ENCODE measurements at places on chromosomes 3 and 15.
A peak's percentile ranks its signal among the peaks of the same experiment; 100 is the strongest.

GRCh38 chr3:185549122-185549521, 3.3 kb downstream of the LIPH start:
- DNase-seq, result no peak

- DNase-seq, result no peak
Measured at GRCh38 chr15:71015342-71015741, 99.9 kb upstream of the THSD4 start.

- no peak for DNase-seq
Measured at GRCh38 chr15:29056839-29057450, 171.2 kb downstream of the APBA2 start.

DNA sequence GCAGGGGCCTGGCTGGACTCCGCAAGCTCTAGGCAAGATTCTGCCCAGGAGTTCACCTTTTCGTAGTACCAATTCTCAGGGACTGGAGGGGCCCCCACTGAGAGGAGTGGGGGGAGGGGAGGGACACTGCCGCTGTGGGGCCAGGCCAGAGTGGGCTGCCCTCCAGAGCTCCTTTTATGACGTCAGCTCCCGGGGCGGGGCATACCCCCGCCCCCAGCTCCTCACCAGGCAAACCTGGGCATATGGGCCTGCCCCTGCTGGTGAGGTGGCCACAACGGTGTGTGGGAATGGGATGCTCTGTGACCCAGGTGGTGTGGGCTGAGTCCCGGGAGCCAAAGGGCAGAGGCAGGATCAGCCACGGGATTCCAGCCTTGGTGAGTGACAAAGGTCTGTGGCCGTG, 3.3 kb downstream of the DNAJB8 start:
- no peak for DNase-seq

- no peak for DNase-seq
Measured at GRCh38 chr3:50447290-50447840, 56.1 kb downstream of the CACNA2D2 start.

DNA sequence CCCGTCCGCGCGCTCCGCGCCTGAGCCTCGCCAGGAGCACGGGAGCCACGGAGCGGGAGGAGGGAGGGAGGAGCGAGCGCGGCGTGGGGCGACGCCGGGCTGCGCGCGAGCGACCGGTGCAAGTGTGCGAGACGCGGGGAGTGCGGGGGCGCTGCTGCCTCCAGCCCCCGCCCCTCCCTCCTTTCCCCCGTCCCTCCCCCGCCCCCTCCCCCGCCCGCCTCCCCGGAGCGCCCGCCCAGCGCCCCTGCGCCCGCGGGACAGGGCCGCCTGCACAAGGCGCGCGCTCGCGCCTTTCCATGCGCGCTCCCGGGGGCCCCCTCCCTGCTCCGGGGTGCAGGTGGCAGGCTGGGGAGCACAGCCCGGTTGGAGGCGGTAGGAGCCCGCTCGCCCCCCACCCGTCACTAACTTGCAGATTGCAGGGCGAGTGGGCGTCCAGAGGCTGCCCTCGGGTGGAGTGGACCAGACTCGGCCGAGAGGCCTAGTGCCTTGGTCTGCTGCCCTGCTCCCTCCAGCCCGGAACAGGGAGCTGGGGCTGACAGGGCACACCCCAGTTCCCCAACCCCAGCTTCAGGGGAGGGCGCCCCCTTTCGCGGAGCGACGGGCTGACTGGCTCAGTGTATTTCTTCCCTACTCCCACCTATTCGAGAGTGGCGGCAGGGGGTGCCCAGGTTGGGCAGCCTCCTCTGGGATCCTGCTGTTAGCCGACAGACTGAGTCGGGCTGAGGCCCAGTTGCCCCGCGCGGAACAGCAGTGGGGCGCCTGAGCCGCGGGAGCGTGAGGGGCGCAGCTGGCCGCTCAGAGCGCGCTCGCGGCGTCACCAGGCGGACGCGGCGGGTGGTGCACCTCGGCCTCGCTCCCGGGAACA, at the start of gene WNT7A:
TSS of gene WNT7A (minus strand) at position 126 of the 865 bp plus-strand sequence. CDS start 255 bp downstream, outside the sequence.
- DNase-seq, result peak; percentile 49

GRCh38 chr15:77733579-77734300, 101.0 kb upstream of the LINGO1 start:
- DNase-seq, result no peak

DNA sequence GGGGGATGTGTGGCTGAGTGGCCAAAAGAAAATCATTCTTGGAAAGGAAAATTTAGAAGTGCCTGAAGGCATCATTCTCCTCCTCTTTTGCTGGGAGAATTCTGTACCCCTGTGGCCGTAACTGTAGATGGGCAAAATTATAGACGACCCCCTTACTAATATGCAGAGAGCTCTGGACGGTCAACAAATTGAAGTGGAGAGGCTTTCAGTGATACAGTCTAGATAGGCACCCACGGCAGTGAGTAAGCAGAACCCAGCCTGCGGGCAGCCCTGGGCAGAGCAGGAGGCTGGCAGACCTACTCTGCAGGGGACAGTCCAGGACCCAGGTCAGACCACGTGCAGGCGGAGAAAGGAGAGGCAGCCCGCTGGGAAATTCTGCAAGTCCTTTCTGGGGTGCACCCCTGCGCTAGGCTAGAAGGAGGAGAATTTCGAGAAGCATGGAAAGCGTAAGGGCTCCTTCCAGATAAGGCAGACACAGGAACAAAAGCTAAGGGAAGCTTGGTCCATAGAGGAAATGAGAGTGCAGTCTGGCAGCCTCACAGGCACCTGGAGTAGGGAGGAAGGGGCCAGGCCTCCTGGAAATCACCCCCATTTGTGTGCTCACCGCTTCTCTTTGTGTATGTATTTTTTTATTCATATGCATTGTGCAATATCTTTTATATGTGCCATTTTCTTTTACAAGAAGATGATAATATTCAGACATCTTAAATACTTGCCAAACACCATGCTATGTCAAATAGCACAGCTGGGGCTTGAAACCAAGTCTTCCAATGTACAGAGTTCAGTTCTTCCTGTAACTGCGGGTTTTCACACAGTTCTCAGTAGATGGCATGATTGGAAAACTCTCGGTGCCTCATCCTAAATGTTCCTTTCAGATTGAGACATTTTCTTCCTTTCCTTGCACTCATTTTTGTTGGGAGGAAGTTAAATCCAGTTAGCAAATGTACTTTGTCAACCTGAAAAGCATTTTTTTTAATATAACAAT, 40.2 kb downstream of the LRRK1 start:
- DNase-seq, result no peak

DNA sequence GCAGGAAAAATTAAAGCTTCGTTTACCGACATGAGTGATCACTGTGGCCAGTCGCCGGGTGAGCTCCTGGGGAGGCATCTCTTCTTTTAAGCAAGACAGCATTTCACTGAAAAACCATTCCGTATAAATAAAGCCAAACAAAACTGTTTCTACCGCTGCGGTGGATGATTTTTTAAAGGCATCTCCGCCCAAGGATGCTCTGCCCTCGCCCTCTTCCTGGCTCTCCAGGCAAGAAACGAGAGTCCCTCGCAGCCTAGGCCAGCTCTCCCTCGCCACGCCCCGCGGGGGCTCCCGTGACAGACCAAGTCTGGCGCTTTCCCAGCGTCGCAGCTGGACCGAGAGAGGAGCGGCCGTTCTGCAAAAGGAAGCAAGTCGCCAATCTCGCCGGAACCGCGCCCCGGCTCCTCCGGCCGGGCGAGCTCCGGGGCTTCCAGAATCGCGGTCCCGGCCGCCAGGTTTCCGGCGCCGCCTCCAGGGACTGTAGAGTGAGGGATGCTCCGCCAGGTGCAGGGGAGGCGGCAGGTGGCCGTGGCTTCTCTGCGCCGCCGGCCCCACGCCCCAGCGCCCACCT, 458 bp downstream of the MCF2L2 start:
- DNase-seq, result peak; percentile 64

GRCh38 chr3:12679468-12679867, 15.6 kb upstream of the RAF1 start:
- no peak for DNase-seq

DNA sequence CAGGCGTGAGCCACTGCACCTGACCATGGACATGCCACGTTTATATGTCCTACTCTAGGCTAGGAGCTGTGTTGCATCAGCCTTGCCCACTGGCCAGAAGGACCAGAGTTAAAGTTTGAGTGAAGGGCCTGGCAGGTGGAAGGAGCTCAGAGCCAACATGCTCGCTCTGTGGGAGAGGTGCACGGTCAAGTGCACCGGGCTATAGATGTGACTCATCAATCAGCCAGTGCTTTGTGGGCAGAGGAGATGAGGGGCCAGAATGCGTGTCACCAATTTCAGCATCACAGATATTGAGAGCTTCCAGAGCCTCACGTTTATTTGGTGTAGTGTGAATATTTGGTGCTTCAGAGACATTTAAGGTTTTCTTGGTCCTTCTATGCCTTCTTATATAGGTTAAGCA, 137.3 kb upstream of the KBTBD8 start:
- DNase-seq, result no peak

GRCh38 chr15:92579486-92579885, 76.1 kb downstream of the FAM174B start:
- DNase-seq, result no peak

DNA sequence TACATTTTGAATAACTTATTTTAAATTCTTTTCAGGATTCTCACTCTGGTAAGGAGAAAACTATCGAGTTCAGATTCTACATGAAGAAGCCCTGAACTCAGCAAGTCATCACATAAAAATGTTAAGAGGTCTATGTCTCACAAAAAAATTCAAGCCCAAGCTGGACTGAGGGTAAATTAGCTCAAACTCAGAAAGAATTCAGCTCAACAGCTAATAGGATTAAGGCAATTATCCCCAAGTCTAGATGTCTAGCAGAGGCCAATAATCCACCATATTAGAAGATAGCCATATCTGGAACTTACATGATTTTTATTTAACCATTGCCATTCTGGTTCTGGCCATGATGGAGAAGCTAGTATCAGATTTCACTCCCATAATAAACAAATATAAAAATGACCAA, 909.7 kb downstream of the PLOD2 start:
- DNase-seq, result no peak

DNA sequence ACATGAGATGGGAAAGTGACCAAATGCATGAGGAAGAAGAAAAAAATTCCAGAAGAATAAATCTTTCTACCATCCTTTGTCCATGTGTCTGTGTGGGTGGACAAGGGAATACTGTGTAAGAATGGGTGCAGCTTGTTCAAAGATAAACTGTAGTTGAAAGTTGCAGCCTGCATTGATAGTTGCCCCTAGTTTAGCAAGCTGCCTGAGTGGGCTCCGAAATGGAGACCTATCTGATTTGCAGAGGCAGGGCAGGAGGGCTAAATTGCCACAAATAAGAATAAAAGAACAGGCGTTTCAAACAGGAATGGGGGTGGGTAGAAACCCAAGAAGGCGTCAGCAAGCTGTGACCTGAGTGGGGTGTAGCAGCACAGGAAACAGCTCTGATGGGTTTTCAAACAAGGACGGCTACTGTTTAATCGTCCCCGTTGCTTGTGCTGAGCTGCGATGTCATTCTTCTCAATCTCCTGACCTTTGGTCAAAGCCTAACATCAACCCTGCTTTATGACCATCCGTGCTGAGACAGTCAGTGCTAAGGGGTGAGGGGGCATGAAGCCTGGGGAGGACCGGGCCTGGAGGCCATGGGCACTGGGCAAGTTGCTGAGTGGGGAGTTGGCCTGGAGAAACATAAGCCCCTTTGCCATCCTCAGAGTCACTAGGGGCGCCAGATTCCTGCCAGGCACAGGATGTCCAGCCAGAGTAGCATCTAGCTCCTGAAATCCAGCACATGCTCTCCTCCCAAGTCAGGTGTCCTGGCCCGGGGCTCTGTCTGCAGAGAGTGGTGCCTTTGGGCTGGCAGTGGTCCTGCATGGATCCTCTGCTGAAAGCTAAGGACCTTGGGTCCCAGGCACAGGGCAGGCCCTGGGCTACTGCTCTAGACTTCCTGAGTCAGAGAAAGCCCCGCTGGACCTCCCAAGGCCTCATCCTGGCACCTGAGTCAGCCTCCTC, 19.2 kb upstream of the C15orf39 start:
- peak; percentile 17 for DNase-seq

GRCh38 chr15:93759629-93760028, 471.7 kb upstream of the MCTP2 start:
- no peak for DNase-seq

GRCh38 chr3:121627211-121627610, 33.5 kb downstream of the HCLS1 start:
- no peak for DNase-seq

GRCh38 chr3:53856964-53857363, 10.6 kb downstream of the IL17RB start:
- DNase-seq, result no peak

GRCh38 chr3:43349716-43350115, 63.4 kb downstream of the SNRK start:
- no peak for DNase-seq

- no peak for DNase-seq
Measured at GRCh38 chr3:177263615-177264368, 66.5 kb upstream of the TBL1XR1 start.

DNA sequence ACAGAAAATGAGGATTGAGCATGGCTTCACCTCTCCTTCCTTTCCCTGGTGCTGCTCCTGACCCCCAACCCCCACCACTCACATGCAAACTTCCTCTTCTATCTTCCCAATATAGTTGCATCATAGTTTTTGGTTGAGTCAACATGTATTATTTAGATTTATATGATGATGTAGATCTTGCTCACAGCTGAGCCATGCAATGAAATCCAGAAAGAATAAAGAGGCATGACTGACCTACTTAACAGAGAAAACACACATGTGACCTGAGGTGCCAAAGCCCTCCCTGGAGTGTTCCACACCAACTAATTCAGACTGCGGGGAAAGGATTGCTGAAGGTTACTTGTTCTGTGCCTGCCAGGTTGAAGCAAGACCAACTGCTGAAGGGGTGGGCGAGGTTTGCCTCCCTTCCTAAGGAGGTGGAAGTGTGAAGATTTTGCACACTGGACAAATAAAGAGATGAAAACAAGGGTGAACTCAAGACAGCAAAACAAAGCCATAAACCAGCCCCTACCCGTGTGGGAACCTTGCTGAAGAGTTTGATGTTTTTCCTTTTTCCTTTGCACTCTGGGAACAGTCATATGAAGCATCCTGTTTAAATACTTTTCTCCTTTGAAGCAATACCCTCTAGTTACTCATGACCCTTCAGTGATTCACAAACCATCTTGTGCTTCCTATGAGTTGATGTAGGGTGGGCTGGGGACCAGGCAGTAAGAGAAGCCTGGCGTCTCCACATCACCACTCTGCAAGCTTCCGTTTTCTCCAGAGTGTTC, 155.2 kb upstream of the UBE2E1 start:
- no peak for DNase-seq

DNA sequence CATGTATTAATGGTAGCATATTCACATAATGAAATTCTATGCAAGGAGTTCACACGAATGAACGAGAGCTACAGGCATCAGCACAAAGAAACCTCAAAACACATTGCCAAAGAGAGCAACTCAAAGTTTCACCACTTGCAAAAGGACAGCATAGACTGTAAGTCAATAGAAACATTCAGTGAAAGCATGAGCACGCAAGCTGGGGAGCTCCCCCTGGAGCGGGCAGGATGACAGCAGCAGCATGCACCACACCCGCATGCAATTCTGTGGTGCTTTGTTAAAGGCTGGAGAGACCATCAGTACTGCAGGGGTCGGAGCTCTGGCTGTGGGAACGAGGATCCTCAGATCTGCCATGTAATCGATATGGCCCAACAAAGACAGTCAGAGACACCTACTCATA, 18.7 kb downstream of the OCA2 start:
- no peak for DNase-seq

DNA sequence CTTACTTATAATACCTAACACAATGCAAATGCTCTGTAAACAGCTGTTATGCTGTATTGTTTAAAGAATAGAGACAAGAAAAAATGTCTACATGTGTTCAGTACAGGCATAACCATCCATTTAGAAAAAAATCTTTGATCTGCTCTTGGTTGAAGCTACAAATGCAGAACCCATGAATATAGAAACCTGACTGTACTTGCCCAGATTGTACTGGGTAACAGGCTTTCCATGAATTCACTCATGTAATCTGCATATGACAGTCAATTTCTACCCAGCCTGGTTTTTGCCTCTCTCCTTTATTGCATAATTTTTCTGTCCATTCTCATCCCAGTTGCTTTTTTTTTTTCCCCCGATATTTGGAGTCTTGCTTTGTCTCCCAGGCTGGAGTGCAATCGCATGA, 62.6 kb upstream of the ETV5 start:
- no peak for DNase-seq

Measured in GM20000 (cell line).